ENCODE measurements at places on chromosomes 13 and 19.

DNA sequence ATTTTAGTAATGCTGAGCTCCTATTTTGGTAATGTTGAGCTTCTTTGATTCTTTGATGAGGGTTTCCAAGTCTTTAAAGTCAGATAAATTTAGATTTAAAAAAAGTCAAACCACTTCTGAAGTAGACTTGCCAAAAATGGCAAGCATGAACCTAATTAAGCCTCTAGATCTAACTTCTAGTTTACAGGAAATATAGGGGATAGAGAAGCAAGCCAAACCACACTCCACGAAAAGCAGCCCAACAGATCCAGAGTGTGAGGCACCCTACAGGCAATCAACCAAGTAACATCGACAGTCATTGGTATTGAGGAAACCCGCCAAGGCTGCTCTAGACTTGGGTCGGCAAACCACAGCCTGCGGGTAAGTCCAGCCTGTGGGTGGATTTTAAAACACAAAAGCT is 3.7 kb downstream of the GGACT start:
- no peak for DNase-seq

DNA sequence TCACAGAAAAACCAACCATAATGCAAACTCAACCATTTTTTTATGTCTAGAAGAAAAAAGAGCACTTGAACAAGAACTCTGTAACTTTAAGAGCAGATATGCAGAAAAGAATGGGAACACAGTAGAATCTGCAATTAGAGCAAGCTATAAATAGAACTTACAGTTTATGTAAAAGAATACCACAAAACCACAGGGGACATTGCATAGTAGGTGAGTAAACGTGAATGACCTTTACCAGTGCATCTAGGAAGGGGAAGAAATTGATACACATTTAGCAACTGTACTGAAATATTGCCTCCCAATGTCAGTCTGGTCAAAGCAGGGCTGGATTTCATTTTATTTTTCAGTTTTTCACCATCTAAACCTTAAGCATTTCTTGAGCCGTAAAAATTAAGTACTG is 242.2 kb upstream of the EDNRB start:
- DNase-seq = peak; percentile 18

GRCh38 chr13:59538512-59538911 is 625.2 kb downstream of the DIAPH3 start:
- no peak for DNase-seq

- DNase-seq = no peak
Measured at GRCh38 chr13:79392882-79393563, 13.0 kb downstream of the RBM26 start.

- DNase-seq = no peak
Measured at GRCh38 chr13:75904012-75904411, 267.9 kb downstream of the LMO7 start.

DNA sequence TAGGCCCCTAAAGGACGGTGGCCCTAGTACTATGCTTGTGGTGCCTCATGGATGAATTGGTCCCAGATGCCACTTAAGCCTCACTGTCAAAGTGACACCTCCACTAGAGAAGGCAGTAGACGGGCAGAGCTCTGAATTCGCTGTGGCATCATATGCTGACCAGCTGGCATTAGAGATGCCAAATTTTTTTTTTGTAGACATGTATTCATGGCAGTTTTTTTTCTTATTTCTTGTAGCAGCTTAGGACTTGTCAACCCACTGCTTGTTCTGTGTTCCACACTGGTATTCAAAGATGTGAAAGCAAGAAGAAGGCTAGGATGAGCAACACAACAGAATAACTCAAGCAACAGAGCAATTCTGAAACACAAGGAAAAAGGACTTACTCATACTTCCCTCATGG is 212.5 kb downstream of the DLEU7 start:
- DNase-seq = no peak

DNA sequence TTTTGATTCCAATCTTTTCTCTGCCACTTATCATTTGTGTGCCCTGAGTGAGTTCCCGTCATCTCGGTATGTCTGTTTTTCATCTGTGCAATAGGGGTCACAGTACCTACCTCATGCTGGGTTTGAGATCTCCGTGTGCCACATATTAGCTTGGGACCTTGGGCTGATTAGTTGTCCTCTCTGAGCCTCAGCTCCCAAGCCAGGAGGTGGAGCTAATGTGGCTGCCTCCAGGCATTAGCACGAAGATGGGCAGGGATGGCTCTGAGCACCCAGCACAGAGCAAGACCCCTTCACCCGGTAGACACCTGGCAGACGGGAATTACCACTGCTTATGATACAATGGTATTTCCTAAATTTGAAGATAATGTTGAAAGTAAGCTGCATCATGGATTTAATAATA is 35.8 kb upstream of the XPO4 start:
- no peak for DNase-seq

GRCh38 chr13:112658808-112659207 is 31.0 kb upstream of the ATP11A start:
- DNase-seq = no peak

DNA sequence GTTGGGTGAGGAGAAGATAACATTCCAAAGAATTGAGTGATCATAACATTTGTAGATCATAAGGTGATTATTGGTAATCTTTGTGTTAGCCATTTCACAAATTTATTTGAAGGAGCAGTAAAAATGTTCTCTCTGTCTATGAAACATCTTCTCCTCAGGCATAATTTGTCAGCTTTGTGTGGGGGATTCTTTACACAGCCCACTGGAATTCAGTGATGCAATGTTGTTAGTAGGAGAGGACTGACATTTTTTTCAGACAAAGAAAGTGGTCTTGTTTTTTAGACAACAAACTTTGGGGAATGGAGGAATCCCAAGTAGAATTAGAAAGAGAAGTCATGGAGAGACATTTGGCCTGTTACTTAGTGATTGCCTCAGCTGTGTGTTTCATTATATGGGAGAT is 100.3 kb downstream of the ITGBL1 start:
- no peak for DNase-seq

GRCh38 chr19:41233748-41234240 is 14.8 kb downstream of the AXL start:
- DNase-seq = no peak

DNA sequence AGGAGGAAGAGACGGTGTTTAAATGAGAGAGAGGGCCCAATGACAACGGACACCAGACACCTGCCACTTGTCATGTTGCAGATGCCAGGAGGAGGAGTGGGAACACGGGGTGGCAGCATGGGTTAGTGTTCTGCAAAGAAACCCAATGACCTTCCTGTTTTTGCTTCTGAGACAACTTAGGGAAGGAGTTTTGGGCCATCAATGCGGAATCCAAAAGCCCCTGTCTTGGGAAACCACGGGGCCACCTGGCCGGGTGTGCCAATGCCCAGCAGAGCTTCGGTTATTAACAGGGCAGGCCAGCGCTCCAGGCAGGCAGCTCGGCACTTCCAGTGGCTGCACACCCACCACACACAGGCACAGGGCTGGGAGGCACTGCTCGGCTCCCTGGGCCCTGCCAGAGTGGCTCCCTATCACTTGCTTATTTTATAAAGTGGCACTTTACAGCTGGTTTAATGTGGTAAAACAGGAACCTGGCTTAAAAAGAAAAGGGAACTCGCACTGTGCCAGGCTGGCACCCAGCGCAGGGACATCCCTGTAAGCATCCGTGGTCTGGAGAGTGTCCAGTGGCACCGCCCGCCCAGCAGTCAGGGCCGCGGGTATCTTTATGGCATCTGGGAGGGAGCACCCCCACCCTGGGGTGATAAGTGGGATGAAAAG is 19.1 kb downstream of the ELL start:
- no peak for DNase-seq

GRCh38 chr13:113105921-113106452 is 396 bp downstream of the F7 start:
- no peak for DNase-seq
